ENCODE measurements at places on chromosomes 7 and 10.

DNA sequence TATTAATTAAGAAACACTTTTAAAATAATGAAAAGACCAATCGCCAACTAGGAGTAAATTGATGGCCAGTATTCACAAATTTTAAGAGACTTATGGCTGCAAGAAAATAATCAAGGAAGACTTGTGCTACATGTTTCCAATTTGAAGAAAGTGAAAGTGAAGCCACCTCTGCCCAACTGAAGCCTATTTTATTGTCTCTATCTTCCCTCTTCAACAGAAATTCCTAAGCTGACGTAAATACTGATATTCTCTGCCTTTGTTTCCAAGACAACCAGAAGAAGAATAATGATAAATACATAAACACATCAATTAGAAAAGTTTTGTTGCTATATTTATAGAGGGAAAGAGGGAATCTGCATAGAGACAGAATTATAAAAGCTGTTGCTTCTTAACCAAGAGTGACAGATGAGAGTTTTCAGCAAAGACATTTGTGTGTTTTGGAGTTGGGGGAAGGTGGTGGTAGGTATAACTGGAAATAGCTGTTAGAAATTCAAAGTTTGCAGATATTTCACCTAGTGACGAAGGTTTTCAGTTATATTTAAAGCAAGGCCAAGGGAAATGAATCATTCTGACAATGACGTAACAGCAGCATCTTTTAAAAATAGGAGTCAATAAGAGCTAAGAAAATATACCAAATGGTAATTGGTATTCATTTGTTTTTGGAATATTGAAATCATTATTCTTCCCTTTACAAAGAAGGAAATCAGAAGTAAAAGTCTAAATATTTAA is 576.6 kb upstream of the SORCS1 start:
- DNase-seq = no peak

GRCh38 chr10:111107846-111108245 is 31.0 kb downstream of the ADRA2A start:
- DNase-seq = no peak

- DNase-seq = no peak
These were observed 203.0 kb upstream of the HDAC9 start for GRCh38 chr7:18292584-18292983.

DNA sequence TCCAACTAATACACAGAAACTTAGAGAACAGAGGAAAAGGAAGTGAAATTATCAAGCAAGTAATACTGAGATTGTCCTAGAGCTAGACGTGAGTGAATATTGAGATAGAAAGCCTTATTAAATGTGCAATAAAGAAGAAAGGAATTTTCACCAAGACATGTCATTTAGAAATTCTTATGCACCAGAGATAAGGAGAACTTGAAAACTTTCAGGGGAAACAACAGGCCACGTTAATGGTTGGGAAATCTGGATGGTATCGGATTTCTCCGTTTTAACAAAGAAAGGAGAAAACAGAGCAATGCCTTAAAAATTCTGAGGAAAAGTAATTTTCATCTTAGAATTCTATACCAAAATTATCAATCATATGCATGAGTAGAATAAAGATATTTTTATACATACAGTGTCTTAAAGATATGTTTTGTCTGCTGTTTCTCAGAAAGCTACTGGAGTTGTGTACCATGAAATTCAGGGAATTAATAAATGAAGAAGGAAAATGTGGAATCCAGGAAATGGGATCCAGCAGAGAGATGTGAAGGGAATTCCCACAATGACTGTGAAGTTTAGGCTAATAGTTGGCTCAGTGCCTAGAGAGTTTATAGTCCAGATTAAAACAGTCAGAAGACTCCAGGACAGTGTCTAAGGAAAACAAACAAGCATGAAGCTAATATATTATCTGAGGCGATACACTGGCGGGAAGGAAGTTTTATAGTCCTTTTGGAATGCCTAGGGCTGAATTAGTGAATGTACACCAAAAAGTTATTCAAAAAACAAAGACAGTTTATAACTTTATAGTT is 159.5 kb downstream of the PPP1R9A start:
- peak; percentile 38 for DNase-seq

- DNase-seq = no peak
These were observed 41.5 kb downstream of the PYROXD2 start for GRCh38 chr10:98373260-98374040.

GRCh38 chr7:137836113-137836509 is 10.7 kb downstream of the DGKI start:
- no peak for DNase-seq

- DNase-seq = no peak
These were observed 17.3 kb downstream of the CYP2E1 start for GRCh38 chr10:133544506-133544905.

- DNase-seq = no peak
These were observed 94.6 kb upstream of the ANLN start for GRCh38 chr7:36295090-36295489.

GRCh38 chr7:46880508-46881196 is 701.3 kb downstream of the TNS3 start:
- DNase-seq = no peak

- peak; percentile 99 for DNase-seq
These were observed 33.2 kb downstream of the WBP1L start for GRCh38 chr10:102776779-102777456.

DNA sequence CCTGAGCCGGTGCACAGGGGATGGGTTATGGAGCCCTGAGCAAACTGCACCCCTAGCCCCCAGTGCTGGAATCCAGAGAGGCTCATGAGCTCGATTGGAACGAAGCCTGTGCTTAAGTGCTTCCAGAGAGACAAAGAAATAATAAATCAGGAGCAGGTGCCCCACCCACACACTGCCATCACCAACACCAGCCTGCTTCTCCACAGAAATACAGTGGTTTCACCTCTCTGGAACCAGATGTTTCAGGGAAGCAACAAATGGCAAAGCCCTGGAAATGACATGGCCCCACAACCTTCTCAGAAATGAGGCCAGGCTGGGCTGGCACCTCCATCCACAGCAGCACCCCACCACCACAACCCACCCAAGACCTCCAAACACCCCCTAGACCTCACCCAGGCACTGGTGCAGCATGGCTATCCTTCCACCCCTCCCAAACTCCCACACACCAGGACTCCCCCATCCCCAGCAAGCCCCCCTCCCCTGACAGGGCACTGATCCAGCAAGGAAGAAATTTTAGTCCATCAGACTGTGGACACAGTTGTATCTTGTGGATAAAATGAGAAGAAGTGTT is 4.1 kb upstream of the SLC18A3 start:
- no peak for DNase-seq

DNA sequence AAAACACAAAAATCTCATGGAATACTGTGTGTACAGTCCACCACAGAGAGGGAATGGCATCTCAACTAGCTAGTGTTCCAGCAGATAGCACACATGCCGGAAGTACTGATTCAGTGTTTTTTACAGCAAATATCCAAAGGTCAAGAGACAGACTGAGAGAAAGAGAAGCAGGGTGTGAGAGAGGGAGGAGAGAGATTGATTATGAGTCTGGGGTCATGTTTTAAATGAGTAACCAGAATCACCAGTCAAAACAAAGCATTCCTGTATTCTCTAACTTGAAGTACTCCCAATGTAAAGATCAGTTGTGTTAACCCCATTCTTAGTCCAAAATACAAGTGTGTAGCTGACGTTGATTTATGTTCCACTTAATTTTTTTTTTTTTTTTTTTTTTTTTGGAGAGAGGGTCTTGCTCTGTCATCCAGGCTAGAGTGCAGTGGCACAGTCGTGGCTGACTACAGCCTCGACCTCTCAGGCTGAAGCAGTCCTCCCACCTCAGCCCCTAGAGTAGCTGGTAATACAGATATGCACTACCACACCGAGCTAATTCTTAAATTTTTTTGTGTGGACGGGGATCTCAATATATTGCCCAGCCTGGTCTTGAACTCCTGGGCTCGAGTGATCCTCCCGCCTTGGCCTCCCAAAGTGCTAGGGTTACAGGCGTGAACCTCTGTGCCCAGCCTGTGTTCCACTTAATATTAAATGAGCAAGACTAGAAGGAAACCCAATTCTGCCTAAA is 114.2 kb downstream of the TAF3 start:
- no peak for DNase-seq

DNA sequence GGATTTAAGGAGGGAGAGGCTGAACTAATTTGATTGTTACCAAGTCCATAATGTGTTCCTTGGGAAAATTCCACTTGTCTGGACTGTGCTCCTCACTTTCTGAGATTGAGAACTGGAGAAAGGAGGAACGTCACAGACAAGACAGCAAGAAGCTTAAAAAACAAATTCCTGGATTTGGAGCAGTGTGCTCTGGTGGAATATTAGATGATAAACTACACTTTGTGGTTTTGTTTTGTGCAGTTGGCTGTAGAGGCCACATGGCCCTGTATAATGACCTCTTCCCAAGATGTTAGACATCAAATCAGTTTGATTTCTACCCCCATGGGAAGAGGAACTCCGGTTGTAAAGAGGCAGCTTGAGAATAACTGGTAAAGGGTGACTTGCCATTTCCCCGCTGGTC is 421.3 kb upstream of the GALNT17 start:
- DNase-seq = no peak

DNA sequence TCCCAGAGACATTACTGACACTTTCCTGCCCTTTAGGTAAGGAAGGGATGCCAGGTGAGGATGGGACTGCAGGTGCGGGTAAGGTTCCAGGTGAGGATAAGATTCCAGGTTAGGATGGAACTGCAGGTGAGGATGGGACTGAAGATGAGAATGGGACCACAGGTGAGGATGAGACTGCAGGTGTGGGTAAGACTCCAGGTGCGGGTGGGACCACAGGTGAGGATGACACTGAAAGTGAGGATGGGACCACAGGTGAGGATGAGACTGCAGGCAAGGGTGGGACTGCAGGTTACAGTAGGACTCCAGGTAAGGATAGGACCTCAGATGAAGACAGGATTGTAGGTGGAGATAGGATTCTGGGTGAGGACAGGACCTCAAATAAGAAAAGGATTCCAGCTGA is 322.3 kb downstream of the WDR37 start:
- no peak for DNase-seq

DNA sequence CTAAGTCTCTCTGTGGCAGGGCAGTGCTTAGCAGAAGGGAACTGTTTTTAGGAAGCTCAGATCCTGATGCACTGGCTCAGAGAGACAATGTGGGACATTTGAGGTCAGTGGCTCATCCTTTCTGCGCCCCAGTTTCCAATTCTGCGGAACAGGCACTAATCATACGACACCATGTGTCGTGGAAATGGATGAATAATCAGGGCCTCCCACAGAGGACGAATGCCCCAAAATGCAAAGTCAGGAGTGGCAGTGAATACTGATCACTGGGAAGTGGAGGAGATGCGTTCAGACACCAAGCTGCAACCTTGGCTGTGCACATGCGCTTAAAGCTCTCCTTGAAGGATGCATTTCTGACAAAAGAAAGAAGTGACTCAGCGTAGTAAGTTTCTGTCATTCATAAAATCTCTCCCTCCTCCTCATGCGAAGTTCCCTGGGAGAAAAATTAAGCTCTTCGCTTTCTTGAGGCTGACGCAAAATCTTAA is 21.9 kb upstream of the ECHDC3 start:
- no peak for DNase-seq

DNA sequence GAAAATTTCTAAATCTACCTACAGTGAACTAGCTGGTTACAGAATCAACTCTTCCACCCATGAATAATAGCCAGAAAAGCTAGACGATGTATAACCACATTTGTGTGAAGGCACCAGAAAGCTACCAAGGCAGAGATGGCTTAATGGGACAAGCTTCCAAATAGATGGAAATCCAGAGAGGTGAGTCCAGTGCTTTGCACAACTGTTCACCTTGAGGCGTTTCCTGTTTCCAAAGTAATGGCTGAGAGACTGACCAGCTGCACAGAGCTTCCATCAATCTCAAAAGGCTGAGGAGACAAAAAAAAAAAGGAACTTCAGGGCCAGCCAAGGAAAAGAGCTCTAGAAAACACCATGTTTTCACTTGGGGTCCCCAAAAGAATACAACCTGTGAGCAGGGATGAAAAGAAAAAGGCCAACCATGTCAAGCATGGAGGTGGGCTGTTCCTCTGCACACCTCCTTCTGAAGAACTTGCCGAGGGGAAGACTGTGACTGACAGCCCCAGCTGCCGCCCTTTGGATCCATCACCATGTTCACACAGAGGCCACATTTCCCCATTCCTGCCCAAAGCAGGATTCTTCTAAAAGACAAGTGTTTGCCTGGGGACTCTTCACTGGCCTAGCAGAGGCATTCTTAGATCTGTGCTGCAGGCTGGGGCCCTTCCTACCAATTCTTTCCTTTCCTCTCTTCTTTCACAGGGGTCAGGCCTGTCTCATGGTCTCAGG is 72.9 kb downstream of the ARHGAP21 start:
- DNase-seq = no peak

DNA sequence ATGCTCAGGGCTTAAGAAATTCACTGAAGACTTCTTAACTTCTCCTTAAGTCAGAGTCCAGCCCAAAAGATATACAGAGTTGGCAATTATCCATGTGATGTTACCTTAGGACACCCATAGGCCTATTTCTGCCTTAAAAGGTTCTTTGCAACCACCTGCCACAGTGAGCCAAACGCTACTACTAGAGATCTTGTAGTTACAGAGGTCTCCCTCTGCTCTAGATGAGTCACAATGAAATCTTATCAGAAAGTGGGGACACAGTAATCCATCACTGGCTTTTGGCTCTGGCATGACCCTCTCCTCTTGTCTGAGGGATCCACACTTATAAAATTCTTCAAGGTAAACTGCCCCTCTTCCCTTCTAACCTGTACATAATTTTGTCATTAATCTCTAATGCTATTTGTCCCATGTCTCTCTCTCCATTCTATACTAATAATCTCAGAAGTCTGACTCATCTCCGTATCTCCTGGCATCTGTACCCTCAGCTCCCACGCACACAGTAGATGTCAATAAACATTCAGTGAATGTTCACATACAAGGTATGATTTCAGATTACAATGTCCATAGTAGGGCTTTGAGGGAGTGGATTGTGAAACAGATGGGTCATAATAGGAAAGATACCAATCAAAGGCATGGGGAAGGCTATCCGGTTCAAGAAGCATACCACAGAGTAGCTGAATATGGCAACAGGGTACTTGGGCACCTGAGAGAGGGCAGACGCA is 112.1 kb downstream of the SGMS1 start:
- peak; percentile 15 for DNase-seq

DNA sequence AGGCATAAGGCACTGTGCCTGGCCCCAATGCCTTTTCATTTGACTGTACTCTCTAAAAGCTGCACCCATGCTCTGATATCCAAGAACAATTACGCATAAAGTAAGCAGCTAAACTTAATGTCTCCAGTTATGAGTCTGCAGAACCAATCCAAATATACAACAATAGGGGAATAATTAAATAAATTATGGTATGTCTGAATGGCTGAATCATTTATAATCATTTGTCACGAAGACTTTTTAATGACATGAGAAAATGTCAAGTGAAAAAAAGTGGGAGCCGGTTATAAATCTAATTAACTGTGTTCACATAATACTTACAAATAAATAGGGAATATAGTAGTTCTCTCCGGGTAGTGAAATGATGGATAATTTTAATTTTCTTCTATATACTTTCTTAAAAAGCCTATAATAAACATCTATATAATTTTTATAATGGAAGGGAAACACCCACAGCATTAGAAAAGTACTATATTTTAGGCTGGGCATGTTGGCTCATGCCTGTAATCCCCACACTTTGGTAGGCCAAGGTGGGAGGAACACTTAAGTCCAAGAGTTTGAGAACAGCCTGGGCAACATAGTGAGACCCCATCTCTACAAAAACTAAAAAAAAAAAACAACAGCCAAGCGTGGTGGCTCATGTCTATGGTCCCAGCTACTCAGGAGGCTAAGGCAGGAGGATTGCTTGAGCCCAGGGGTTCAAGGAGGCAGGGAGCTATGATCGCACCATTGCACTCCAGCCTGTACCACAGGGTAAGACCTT is 14.2 kb downstream of the SLC37A3 start:
- no peak for DNase-seq

Measured in astrocyte of the hippocampus (primary cell).